ENCODE measurements at places on chromosomes 3 and 15.
A peak's percentile ranks its signal among the peaks of the same experiment; 100 is the strongest.

- H3K4me1 ChIP-seq: peaks cover 5% of the 10 kb centered on the region
- peak overlapping the region; percentile 61 for H3K27ac ChIP-seq
- no peaks in the 10 kb centered on the region for H3K27me3 ChIP-seq
- peaks cover 42% of the 10 kb centered on the region for H3K36me3 ChIP-seq
- no peak for DNase-seq
Measured at GRCh38 chr15:68188647-68189046, 16.5 kb downstream of the CALML4 start.

DNA sequence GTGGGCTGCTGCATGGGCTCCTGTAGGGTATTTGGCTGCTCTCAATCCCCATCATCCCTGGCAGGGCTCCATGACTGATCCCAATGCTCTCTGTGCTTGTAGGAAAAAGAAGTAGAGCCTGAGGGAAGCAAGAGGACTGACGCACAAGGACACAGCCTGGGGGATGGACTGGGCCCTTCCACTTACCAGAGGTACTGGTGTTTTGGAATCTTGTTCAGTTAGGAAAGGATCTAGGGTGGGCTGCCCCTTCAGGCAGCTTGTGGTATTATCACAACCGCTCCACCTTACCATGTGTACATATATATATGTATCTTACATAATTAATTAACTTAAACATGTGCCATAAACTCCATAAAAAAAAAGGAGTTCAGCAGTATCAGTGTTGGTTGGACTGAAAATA lies 1.3 kb downstream of the SLC28A2 start:
- no peak overlapping the region for H3K27ac ChIP-seq
- DNase-seq: no peak
- no peaks in the 10 kb centered on the region for H3K4me1 ChIP-seq
- peaks cover 11% of the 10 kb centered on the region for H3K36me3 ChIP-seq
- H3K4me3 ChIP-seq: no peak overlapping the region
- no peaks in the 10 kb centered on the region for H3K27me3 ChIP-seq

GRCh38 chr15:87082581-87082980 lies 1002.9 kb downstream of the AGBL1 start:
- no peaks in the 10 kb centered on the region for H3K4me1 ChIP-seq
- H3K27ac ChIP-seq: no peak overlapping the region
- DNase-seq: no peak
- no peak overlapping the region for H3K4me3 ChIP-seq

- H3K4me3 ChIP-seq: no peak overlapping the region
- H3K4me1 ChIP-seq: peaks cover 27% of the 10 kb centered on the region
- peaks cover 3% of the 10 kb centered on the region for H3K27me3 ChIP-seq
- peak overlapping the region; percentile 64 for H3K27ac ChIP-seq
- no peak for DNase-seq
Measured at GRCh38 chr3:24154013-24154695, 209.1 kb downstream of the NR1D2 start.

DNA sequence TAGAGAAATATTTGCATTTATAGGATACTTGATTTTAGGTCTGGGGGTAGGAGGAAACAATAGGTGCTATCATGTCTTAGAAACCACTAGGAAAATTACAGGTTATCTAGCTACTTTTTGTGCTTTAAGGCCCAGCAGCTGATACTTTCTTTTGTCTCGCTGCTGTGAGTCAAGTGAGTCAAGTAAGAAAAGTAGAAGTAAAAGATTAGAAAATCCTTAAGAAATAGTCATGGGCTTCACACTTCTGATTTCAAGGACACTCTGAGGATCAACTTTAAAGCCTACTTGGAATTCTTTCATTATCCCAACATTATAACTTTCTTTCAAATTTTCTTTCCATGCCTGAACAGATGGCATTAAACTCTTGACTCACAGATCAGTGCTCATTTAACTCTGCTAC lies 95.2 kb upstream of the RBMS3 start:
- H3K4me1 ChIP-seq: peaks cover 13% of the 10 kb centered on the region
- DNase-seq: no peak
- no peaks in the 10 kb centered on the region for H3K36me3 ChIP-seq
- H3K4me3 ChIP-seq: no peak overlapping the region
- H3K27ac ChIP-seq: no peak overlapping the region

DNA sequence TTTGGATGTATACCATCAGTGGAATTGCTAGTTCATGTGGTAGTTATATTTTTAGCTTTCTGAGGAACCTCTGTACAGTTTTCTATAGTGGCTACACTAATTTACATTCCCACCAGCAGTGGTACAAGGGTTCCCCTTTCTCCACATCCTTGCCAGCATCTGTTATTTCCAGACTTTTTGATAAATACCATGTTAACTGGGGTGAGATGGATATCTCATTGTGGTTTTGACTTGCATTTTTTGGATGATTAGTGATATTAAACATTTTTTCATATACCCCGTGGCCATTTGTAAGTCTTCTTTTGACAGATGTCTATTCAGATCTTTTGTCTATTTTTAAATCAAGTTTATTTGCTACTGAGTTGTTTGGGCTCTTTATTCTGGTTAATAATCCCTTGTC lies 455.6 kb upstream of the RARB start:
- H3K27me3 ChIP-seq: no peaks in the 10 kb centered on the region
- DNase-seq: no peak
- no peak overlapping the region for H3K4me3 ChIP-seq

- H3K36me3 ChIP-seq: peaks cover 11% of the 10 kb centered on the region
- H3K27me3 ChIP-seq: no peaks in the 10 kb centered on the region
- no peak for DNase-seq
- H3K27ac ChIP-seq: no peak overlapping the region
Measured at GRCh38 chr15:64209680-64210334, 47.0 kb upstream of the PPIB start.

GRCh38 chr3:458653-459310 lies 262.2 kb downstream of the CHL1 start:
- H3K27me3 ChIP-seq: no peaks in the 10 kb centered on the region
- H3K36me3 ChIP-seq: no peaks in the 10 kb centered on the region
- no peak overlapping the region for H3K4me3 ChIP-seq
- DNase-seq: no peak
- H3K27ac ChIP-seq: no peak overlapping the region

- H3K4me3 ChIP-seq: no peak overlapping the region
- peak; percentile 69 for DNase-seq
- H3K27me3 ChIP-seq: peaks cover 3% of the 10 kb centered on the region
Measured at GRCh38 chr3:119582178-119582577, 2.9 kb downstream of the ADPRH start.

GRCh38 chr3:140972833-140973232 lies 31.2 kb downstream of the SLC25A36 start:
- H3K4me3 ChIP-seq: no peak overlapping the region
- no peak for DNase-seq
- H3K27me3 ChIP-seq: no peaks in the 10 kb centered on the region
- peaks cover 4% of the 10 kb centered on the region for H3K4me1 ChIP-seq

DNA sequence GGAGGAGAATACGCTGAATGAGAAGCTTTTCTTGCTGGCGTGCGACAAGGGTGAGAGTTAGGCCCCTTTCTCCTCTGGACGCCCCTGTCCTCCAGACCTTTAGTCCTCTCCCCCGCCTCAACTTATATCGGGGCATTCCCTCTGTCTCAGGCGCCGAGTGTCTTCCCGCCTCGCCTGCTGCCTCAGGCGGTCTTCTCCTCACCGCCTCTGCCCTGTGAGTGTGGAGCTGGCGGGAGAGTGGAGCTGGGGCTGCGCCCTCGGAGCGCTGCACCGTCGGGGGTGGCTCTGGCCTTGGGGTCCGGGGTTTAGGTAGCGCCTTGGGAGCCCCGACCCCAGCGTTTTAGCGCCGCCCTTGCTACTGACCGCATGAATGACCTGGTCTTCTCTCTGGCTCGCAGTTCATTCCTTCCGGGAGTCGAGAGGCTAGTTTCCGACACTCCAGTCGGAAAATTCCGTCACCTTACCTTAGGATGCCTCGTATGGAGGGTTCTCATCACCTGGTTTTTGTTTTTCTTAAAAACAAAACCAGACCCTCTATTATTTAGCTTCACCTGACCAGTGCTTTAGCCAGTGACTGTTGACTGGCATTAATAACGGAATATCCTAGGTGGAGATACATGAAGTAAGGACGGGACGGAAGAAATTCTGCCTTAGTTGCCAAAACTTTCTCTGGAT lies 985 bp downstream of the TRPC1 start:
- peaks cover 14% of the 10 kb centered on the region for H3K4me1 ChIP-seq
- peaks cover 12% of the 10 kb centered on the region for H3K27me3 ChIP-seq

DNA sequence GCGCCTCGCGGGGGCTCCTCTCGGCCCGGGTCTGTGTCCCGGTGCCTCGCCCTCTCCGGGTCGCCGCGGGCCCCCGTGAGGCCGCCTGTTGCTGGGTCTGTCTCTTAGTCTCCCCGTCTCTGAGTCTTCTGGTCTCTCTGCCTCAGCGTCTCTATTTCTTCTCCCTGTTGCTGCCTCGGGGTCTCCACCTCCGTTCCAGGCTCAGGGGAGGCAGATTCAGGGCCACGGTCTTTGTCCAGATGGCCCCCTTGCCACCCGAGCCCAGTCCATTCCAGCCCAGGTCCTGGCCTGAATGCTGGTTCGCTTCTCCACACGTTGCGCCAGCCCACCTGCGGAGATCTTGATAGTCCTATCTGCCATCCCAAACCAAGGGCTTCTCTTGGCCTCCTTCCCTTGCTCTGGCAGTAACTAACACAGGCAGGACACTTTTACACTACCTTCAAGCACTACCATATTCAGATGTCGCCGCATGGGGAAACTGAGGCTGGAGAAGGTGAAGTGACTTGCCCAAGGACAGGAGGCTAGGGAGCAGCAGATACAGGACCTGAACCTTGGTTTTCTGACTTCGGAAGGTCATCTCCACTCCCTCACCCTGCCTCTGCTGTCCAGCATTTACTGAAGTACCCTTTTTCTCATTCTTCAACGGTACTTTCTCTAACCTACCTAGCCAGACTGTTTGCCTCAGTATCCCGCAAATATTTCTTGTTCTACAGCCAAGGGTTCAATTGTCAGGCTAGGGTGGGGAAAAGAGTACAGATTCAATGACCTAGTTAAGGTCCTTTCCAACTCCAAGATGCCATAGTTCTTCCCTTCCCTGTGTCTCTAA lies 616 bp upstream of the IGDCC4 start:
- peaks cover 1% of the 10 kb centered on the region for H3K36me3 ChIP-seq
- H3K4me1 ChIP-seq: peaks cover 10% of the 10 kb centered on the region
- no peak for DNase-seq
- no peak overlapping the region for H3K27ac ChIP-seq

GRCh38 chr15:28887339-28888174 lies 1.8 kb downstream of the APBA2 start:
- H3K4me3 ChIP-seq: peak overlapping the region; percentile 70
- H3K36me3 ChIP-seq: no peaks in the 10 kb centered on the region
- DNase-seq: no peak
- no peak overlapping the region for H3K27ac ChIP-seq
- H3K4me1 ChIP-seq: peaks cover 46% of the 10 kb centered on the region
- no peaks in the 10 kb centered on the region for H3K27me3 ChIP-seq

DNA sequence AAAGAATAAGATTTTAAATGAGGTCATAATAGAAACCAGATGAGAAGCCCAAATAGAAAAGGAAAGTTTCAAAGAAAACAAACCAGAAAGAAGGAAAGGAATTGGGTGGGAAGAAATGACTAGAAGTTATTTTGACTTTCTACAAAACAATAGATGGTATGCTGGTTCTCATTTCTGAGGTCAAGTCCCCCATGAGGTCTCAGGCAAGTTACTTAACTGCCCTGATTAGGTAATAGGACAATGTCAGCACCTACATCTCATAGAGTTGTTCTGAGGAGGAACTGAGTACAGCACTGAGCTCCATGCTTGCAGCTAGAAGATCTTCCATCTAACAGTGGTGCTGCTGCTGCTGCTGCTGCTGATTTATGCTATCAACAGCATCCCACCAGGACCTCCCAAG lies 185.9 kb downstream of the ERC2 start:
- H3K4me3 ChIP-seq: no peak overlapping the region
- H3K4me1 ChIP-seq: no peaks in the 10 kb centered on the region
- peaks cover 8% of the 10 kb centered on the region for H3K27me3 ChIP-seq
- no peak for DNase-seq
- H3K27ac ChIP-seq: no peak overlapping the region
- H3K36me3 ChIP-seq: no peaks in the 10 kb centered on the region

- peaks cover 2% of the 10 kb centered on the region for H3K36me3 ChIP-seq
- no peak for DNase-seq
- no peak overlapping the region for H3K4me3 ChIP-seq
- no peaks in the 10 kb centered on the region for H3K4me1 ChIP-seq
- H3K27me3 ChIP-seq: no peaks in the 10 kb centered on the region
Measured at GRCh38 chr3:192710366-192710765, 17.0 kb downstream of the FGF12 start.

DNA sequence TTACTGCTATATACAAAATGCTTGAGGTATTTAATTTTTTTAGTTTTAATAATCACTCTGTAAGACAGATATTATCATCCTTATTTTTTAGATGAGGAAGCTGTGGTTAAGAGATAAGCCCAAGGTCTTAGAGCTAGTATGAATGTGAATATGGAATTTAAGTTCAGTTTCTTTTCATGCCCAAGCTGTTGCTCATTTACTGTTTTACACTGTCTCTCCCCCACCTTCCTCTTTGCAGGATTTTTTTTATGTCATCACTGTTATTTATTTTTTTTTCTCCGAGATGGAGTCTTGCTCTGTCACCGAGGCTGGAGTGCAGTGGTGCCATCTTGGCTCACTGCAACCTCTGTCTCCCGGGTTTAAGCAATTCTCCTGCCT lies 22.5 kb downstream of the MAP2K5 start:
- peaks cover 10% of the 10 kb centered on the region for H3K4me1 ChIP-seq
- peaks cover 2% of the 10 kb centered on the region for H3K36me3 ChIP-seq
- H3K4me3 ChIP-seq: no peak overlapping the region
- DNase-seq: no peak
- no peak overlapping the region for H3K27ac ChIP-seq
- H3K27me3 ChIP-seq: no peaks in the 10 kb centered on the region

GRCh38 chr15:44485880-44486279 lies 51.1 kb upstream of the EIF3J start:
- DNase-seq: no peak
- peaks cover 25% of the 10 kb centered on the region for H3K36me3 ChIP-seq
- H3K27me3 ChIP-seq: no peaks in the 10 kb centered on the region
- H3K27ac ChIP-seq: no peak overlapping the region

DNA sequence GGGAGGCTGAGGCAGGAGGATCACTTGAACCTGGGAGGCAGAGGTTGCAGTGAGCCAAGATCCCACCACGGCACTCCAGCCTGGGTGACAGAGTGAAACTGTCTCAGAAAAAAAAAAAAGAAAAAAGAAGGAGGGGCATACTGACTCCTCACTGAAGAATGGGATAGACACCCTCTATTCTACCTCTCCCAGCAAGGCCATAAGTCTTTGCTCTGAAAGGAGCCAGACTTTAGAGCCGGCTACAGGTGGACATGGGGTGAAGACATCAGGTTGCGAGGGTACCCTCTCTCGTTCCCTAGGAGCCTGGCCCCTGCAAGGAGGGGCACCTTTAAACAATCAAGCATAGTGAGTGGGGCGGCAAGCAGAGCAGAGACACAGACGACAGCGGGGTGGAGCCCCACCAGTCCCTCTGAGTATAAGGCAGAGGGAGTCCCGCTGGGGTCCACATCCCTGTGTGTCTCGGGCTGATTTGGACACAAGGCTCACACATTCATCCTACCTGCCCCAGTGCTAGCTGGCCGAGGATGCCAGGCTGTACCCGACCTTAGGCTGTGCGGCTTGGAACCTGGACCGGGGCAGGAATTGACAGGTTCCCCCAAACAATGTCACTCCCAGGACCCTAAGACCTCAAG lies 1.1 kb downstream of the GRAMD2A start:
- H3K27me3 ChIP-seq: peaks cover 11% of the 10 kb centered on the region
- no peak overlapping the region for H3K27ac ChIP-seq
- no peak overlapping the region for H3K4me3 ChIP-seq
- H3K4me1 ChIP-seq: peaks cover 15% of the 10 kb centered on the region
- no peak for DNase-seq
- peaks cover 34% of the 10 kb centered on the region for H3K36me3 ChIP-seq

- H3K4me1 ChIP-seq: no peaks in the 10 kb centered on the region
- no peak for DNase-seq
- H3K27me3 ChIP-seq: peaks cover 2% of the 10 kb centered on the region
- no peak overlapping the region for H3K4me3 ChIP-seq
Measured at GRCh38 chr3:61954097-61954540, 392.7 kb downstream of the PTPRG start.
